ENCODE measurements at places on chromosomes 16 and 17. TPM values are rescaled to one million over a fixed set of nuclear protein-coding genes. Genes with fewer than 3 reads are reported as not detected.

The FASN gene
- total RNA-seq = 261 TPM

The CLEC19A gene
- not detected for total RNA-seq

The SLC16A6 gene
- 10.6 TPM for total RNA-seq

The KCNH4 gene
- not detected for total RNA-seq

The LITAFD gene
- total RNA-seq = not detected

The WNK4 gene
- total RNA-seq = 4.3 TPM
